Hindlimb muscle (tissue), 1 donor: ENCODE measurements at places on chromosomes 5 and 9.
A peak's percentile ranks its signal among the peaks of the same experiment; 100 is the strongest.

- DNase-seq: no peak
These were observed 18.0 kb upstream of the FBP2 start for GRCh38 chr9:94611638-94612068.

DNA sequence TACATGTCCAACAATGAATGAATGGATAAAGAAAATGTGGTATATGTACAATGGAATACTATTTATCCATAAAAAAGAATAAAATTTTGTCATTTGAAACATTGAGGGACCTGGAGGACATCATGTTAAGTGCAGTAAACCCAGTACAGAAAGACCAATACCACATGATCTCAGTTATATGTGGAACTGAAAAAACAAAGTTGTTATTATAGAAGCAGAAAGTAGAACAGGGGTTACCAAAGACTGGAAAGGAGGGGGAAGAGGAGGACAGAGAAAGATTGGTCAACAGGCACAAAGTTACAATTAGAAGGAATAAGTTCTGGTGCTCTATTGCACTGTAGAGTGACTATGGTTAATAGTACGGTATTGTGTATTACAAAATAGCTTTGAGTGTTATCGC, 233.8 kb downstream of the SEMA6A start:
- no peak for DNase-seq

GRCh38 chr9:94981723-94982090, 255.2 kb downstream of the AOPEP start:
- no peak for DNase-seq

- DNase-seq: peak; percentile 89
These were observed 136.5 kb upstream of the ABCA1 start for GRCh38 chr9:105064248-105065097.

DNA sequence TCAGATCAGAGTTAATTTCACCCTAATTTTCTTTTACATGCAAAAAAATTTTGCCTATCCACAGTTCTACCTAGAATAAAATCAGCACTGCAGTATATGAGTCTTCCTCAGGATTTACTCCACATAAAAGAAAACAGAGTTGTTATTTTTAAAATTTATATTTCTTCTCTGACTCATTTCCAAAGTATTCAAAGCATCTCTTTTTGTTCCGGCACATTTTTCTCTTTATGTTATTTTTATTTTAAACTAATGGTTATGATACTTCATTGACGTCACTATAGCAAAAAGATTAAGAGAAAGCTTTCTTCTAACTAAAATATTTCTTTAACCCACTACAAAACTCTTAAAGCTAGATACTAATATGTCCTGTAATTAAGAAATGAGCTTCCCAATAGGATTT, 590.4 kb downstream of the PRELID2 start:
- DNase-seq: no peak

GRCh38 chr9:35840881-35841644, 12.0 kb downstream of the TMEM8B start:
- DNase-seq: no peak

- peak; percentile 33 for DNase-seq
These were observed 116.1 kb downstream of the ARL15 start for GRCh38 chr5:54194318-54194717.

DNA sequence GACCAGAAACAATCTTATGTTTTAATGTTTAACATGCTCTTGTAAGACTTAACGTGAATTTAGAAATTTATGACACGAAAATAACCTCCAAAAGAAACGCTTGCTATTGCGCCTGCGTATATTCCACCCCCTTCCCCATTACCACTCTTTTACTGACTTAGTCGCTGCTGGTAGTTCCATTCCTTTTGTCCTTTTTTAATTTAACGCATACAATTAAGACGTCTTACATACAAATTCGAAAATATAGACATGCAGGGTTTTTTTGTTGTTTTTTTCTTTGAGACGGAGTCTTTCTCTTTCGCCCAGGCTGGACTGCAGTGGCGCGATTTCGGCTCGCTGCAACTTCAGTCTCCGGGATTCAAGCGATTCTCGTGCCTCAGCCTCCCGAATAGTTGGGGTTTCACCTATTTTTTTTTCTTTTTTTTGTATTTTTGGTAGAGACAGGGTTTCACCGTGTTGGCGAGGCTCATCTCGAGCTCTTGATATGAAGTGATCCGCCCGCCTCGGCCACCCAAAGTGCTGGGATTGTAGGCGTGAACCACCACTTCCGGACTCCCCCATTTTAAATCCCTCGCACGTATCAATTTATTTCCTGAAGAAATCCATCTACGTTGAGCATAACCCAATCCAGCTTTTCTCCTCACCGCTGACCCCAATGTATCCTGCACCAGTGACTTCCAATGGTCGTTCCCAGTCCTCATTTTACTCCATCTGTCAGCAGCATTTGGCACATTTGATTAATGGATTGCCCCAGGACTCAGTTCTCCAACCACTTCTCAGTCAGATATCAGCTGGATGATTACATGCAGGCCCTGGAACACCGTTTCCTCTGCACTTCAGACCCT, 684 bp upstream of the MED7 start:
- no peak for DNase-seq

DNA sequence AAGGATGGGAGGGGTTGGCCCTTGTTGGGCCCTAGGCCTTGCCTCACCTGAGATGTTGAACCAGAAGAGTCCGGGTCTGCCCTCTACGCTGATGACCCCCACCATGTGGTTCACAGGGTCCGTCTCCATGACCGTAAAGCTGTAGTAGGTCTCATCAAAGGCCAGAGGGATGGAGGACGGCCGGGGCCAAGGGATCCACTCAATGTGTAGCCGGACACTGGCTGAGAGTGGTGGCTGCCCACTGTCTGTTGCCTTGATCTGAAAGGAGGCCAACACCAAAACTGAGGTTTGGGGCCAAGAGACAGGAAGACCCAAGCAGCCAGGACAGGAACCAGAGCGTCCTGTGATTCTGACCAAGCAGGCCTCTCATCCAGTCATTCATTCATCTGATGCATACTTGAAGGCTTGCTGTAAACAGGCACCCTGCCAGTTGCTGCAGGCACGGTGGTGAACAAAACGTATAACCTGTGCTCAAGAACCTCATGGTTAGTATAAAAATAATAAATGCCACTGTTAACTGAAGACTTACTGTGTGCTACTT, 37.9 kb downstream of the FAT2 start:
- no peak for DNase-seq

DNA sequence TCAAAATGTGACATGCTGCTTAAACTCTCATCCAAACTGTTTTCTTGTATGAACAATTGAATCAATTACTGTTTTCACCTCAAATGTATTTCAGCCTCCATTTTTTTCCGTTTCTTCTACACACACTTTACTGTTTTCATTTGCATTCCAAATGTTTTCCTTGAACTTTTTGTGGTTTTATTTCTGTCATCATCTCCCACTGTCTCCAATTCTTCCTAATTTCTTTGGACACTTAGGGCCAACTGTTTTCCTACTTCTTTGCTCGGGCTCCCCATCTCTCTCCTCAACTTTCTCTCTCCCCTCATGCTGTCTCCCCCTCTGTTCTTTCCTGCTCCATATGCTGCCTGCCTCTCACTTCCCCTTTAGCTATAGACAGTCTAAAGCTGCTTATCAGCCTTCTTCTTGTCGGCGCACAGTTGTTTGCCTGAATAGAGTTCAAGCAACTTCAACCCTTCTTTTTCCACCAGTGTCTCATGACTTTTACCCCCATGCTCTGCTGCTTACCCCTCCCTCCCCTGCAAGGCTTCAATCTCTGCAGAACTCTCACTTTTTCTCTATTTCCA, 443.4 kb downstream of the DTWD2 start:
- no peak for DNase-seq

DNA sequence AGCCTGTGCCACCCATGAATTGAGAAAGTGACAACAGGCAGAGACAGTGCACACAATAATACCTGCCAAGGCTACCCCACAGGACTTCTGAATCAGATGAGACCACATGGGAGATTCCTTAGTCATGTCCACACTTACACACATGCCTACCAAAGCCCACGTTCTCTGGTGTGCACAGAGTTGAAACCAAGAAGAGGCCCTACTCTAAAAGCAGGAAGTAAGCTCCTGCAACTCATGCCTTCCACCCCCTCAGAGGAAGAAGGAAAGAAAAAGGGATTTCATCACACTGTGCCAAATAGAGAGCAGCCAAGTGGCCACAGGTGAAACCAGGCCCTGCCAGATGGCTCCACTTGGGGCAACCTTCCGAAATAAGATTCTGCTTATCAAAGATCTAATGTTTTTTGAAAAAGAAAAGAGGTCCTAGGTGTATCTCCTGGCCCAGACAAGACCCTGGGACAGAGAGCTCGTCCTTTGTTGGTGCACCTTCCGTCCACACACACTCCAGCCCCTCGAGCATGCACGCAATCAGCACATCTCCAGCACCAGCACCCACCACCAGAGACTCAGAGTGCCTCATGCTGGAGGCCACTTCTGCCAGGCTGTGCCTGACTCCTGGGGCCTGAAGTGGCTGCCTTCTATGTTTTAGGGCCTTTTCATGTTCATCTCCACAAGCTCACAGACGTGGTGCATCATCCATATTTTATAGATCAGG, 114.6 kb upstream of the SPOCK1 start:
- DNase-seq: no peak

GRCh38 chr9:131839281-131840084, 99.6 kb upstream of the RAPGEF1 start:
- no peak for DNase-seq

DNA sequence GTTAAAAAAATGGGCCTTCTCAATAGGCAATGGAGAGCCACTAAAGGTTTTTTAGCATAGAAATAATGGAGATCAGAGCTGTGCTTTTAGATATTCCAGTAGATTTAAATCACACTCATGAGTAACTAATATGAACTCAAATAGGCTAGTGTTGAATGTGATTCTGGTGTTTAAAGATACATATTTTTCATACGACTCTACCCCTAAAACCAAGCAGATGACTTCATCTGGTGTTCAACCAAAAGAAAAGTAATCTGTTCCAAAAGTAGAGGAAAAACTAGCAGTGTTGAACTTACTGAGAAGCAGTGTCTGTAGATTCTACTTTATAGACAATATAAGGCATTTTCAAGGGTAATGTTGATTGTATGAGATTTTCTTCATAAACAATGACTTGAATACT, 138.1 kb downstream of the TSSK1B start:
- no peak for DNase-seq

DNA sequence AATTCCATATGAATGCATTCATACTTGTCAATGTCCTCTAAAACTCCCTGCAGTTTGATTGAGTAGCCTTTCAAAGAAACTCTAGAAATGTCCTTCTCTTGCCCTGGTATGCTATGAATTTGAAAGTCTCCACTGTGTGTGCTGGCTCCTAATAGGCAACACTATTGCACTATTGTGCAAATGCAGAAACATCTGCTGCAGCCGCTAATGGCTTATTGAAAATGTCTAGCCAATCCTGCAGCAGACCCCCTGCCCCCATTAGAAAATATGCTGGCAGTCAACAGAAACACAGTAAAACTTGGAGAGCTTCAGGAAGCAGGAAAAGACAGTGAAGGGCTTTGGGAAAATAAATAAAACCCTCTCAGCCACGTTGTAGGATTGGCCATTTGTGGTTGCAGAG, 87.3 kb upstream of the GRAMD2B start:
- peak; percentile 17 for DNase-seq
